ENCODE measurements at places on chromosomes 13 and 19.

GRCh38 chr13:56066321-56066720, 1074.4 kb upstream of the PRR20A start:
- DNase-seq, result no peak

- no peak for DNase-seq
Measured at GRCh38 chr19:32864318-32865007, 5.1 kb downstream of the SLC7A9 start.

- no peak for DNase-seq
Measured at GRCh38 chr13:28251466-28251865, 113.1 kb downstream of the PAN3 start.

- DNase-seq, result no peak
Measured at GRCh38 chr13:22793598-22794134, 387.1 kb upstream of the SGCG start.

DNA sequence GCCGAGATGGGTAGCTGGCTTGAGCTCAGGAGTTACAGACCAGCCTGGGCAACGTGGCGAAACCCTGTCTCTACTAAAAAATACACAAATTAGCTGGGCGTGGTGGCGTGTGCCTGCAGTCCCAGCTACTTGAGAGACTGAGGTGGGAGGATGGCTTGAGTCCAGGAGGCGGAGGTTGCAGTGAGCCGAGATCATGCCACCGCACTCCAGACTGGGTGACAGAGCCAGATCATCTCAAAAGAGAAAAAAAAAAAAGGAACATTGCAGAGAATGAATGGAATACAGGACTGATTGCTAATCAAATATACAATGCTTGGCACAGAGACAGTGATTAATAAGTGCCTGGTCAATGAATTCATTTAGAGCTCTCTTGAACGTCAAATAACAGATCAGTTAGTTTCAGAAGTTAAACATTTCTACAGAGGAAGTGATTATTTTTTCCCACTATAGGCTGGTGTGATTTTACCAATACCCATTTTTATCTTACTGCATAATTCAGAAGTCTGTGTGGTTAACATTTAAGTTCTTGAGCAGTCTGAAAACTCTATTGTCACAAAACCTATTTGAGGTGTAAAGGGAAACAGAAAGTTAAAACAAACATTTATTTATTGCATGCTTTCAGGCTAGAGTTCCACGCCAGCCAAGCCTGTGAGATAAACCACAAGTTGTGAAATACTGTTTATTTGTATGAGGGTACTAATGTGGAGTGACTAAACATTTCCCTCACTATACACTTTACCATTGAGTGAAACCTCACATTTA, 7.7 kb upstream of the TBC1D4 start:
- DNase-seq, result no peak

GRCh38 chr13:72383646-72384045, 343.8 kb downstream of the MZT1 start:
- DNase-seq, result no peak

DNA sequence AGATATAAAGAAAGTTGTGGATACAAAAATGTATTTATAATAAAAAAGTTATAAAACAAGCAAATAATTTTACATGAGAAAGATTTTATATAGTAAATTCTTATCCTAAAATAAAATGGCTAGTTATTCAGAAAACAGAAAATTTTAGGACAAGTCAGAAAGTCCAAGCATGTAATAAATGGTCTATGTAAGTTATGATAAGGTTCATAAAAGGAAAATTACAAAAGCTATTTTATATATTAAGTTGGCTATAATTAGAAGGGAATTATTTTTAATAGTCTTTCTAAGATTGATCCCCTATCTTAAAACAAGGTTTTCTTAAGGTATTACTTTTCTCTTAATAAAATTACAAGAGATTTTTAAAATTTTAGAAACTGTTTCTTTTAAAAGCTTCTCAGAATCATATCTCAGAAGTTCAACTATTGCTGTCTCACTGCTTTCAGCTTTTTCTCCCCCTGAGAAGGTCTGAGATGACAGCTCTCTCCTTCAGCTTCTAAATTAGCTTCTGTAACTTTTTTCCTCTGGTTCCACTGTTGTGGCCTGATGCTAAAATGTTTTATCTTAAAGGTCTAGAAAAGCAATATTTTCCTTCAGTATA, 8.7 kb downstream of the CCDC169 start:
- no peak for DNase-seq

DNA sequence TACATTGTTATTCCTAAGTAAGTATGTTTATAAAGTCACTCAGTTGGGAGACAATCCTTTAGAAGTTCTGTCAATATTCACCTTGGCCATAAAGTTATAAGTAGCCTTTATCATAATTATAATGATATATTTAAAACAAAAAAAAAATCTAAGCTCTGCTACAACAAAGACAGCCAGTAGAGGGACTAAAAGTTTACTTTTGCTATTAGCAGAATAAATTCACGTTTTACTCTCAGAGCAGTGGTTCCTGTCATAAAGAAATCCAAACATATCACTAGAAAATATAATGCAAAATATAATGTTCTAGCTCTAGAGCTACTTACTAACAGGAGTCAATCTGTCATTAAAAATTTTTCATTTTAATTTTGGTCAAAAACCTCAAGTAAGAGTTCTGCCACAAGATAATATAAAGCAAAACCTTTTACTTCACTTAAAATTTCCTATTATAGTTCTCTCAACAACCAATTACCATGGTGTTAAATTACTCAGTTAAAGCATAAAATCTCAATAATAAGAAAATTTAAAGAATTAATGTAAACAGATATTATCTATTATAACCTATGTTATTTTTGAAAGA, 17.7 kb downstream of the INTS6 start:
- no peak for DNase-seq

DNA sequence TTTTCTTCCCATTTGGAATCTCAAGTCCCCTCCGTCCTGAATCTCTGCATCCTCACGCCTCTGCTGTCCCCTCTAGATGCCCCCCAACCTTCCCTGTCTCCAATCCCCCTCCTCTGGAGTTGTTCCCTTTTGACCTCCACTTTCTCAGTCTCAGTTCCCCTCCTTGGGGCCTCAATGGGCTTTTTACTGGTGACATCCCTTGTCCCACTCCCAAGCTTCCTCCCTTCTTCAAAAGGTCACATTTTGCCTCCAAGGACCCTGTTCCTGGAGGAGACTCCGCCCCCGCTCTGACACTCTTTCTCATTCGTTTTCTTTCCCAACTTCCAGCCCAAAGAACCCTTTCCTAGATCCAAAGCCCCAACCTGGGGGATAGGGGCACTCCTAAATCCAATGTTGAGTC, 1.0 kb downstream of the AP2S1 start:
- DNase-seq, result no peak

DNA sequence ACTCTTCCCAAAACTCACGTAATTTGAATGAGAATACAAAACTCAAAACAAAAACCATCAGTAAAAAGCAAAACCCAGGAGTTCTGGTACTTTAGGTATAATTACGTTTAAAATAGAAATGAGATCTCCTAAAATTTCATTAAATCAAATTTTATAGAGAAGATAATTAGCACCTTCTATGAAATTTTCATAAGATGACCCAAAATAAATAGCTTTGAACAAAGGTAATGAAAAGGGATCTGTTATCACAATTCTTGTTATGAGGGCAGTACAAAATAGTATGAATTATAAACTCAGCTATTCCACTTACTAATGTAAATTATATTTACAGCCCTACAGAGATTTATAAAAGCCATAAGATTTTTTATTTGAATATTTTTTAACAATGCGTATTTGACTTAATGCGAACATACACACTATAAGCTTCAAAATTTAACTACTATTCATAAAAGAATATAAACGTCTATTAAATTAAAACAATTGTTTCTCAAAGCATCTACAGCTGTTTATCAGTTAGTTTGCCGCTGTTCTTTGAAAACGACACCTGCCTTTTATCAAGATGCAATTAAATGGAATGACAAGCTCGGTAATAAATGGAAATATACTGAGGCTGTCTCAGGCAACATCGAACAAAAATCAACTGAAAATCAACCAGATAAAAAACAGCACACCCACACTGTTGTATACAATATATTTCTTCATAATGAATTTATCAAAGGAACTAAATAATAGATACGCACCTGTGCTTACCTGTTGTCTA, 63.8 kb downstream of the KCNRG start:
- DNase-seq, result no peak

GRCh38 chr13:91778123-91778522, 379.7 kb downstream of the GPC5 start:
- DNase-seq, result no peak

DNA sequence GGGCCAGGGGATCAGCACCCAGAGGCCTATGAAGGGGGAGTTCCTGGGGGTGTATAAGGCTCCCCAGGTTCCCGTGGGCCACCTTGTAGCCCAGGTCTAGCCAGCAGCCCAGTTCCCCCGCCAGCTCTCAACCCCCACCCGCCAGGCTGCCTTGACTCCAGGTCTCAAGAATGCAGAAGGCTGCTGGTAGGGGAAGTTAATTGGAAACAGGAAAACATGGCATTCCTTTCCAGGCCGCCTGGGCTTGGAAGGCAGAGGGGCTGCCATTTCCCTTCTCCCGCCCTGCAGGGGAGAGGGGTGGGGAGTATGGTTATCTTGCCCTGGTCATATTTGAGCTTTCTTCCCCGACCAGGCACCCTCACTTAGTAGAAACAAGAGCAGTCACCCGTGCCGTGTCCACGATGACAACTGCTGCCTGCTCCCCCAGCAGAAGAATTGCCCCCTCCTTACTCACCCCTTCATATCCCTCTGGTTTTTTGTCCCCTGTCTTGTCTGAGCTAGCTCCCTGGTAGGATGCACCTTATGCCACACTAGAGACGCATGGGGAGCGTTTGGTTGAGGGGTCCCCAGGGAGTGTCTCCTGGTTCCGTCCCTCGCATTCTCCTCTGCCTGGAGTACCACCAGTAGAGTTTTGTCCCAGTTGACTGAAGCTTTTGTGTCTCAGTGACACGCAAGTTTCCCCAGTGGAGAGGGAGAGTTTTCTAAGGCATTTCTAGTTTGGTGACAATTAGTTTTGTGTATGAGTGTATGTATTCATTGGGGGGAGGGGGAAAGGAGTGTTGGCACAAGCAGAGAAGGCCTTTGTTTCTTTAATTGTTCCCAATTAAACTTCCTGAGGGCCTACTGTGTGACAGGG, 4.5 kb downstream of the BICRA start:
- no peak for DNase-seq

DNA sequence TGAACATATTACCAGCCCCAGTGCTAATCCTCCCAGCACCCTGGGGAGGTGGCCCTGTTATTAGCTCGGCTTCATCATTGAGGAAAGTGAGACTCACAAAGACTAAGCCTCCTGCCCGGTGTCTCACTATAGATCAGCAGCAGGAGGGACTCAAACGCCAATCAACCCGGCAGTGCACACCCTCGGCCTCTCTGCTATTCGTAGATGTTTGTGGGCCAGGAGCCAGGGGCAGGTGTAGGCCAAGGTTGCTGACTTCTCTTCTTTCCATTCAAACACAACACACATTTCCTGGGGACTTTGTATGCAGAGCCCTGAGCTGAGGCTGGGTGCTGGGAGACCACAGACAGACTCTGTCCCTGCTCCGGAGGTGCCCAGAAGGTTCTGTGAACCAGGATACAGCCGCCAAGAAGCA, 9.4 kb upstream of the SBK3 start:
- DNase-seq, result no peak

GRCh38 chr13:40792284-40793051, 3.1 kb downstream of the SLC25A15 start:
- DNase-seq, result no peak

- DNase-seq, result no peak
Measured at GRCh38 chr13:112696869-112697465, 7.1 kb downstream of the ATP11A start.
